ENCODE measurements at places on chromosomes 6 and 20.

- peak; percentile 28 for DNase-seq
Observed at GRCh38 chr6:126307849-126308248, 32.1 kb upstream of the CENPW start.

- DNase-seq, result no peak
Observed at GRCh38 chr6:139325125-139325524, 33.3 kb upstream of the TXLNB start.

DNA sequence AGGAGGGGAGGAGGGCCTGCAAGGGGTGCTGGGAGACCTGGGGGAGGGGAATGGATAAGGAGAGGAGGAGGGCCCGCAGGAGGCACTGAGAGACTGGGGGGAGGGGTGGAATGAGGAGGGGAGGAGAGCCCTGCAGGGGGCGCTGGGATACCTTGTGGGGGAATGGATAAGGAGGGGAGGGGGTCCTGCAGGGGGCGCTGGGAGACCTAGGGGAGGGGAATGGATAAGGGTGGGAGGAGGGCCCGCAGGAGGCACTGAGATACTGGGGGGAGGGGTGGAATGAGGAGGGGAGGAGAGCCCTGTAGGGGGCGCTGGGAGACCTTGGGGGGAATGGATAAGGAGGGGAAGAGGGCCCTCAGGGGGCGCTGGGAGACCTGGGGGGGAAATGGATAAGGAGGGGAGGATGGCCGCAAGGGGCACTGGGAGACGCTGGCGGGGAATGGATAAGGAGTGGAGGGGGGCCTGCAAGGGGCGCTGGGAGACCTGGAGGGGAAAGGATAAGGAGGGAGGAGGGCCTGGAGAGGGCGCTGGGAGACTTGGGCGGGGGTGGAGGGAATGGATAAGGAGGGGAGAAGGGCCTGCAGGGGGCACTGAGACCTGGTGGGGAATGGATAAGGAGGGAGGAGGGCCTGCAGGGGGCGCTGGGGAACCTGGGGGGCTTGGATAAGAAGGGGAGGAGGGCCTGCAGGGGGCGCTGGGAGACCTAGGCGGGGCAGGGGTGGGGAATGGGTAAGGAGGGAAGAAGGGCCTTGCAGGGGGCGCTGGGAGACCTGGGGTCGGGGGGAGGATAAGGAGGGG is 1.3 kb upstream of the CTCFL start:
- no peak for DNase-seq

DNA sequence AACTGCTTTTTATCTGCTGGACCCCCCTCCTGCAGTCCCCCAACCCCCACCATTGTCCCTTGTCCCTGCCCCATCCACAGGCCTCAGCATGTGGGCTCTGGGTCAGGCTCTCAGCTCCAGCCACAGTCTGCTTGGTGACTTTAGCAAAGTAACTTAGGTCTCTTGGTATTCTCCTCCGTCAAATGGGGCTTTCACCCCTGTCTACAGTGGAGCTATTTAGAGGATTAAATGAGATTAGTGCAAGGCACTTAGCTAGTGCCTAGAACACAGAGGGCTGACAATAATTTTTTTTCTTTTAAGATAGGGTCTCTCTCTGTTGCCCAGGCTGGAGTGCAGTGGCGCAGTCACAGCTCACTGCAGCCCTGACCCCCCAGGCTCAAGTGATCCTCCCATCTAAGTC is 71.9 kb downstream of the TCP11 start:
- no peak for DNase-seq

DNA sequence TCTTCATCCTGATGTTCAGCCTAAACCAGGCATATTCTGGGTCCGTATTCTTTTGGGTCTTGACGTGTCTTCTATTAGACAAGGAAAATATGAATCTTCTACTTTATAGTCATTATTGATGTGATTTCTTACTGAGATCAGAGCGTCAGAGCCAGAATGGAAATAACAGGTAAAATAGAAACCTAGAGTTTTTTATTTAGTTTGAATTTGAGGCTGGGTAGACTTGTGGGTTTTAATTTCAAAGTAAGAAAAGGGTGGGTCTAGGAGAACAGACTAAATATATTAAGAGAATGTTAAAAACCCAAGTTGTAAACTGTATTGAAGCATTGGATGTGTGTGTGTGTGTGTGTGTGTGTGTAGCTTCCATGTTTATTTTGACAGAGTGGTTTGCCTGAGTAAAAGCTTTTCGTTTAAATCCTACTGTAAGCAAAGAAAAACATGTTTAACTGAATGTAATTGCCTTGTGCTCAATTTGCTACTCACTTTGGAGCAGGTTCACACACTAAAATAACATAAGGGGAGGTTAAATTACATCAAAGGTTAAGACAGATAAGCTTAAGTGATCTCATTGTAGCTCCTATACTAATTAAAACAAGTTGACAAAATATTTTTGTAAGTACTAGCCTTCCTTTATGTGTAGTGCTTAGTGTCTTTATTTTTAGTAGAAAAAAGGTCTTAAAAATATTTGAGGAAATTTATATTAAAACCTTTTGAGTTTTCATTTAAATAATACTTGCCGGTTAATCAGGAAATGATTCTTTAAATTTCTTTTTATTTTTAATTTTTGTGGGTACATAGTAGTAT is 17.4 kb downstream of the HECA start:
- DNase-seq, result no peak

- DNase-seq, result no peak
Observed at GRCh38 chr6:6395581-6396197, 75.2 kb upstream of the F13A1 start.

DNA sequence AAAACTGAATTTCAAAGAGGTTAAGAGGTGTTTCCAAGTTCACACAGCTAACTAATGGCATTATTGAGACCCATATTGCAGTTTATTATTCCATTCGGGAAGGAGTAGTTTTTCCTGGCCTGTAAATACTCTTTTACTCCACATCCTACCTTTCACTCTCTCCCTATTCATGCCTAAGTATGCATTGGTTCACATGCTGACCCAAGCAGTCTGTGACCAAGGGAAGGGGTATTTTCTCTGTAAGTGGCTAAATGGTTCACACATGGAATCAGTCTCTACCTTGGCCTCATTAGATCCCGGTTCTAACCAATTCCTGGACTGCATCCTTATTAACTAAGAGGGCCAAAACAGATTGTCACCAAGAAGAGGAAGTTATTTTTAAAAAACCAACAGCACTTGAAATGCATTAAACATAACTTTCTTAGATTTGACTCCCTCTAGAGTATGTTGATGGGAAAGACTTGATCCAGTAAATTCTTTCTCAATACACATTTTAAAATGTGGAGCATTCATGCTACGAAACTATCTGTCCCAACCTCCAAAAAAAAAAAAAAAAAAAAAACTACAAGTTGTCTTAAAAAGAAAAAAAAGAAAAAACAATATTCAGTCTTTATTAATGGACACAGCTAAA is 17.8 kb upstream of the RSPO3 start:
- DNase-seq, result no peak

DNA sequence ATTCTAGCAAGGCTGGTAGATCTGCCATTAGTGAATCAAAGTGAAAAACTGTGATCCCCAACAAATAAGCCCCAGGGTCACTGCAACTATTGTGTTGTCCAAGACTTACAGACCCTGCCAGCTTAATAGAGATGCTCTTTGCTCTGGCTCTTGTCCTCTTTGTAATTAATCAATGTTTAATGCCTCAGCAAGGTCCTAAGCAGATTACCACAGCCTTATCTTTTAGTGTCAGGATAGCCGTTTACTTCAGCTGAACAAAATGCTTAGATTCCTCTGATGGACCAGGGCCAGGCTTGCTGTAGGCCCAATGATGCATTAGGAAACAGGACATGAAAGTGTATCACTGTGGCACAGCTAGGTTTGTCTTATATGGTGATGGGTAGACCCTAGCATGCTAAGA is 353.3 kb downstream of the HACE1 start:
- no peak for DNase-seq

GRCh38 chr6:22361576-22361975 is 64.7 kb upstream of the PRL start:
- no peak for DNase-seq

DNA sequence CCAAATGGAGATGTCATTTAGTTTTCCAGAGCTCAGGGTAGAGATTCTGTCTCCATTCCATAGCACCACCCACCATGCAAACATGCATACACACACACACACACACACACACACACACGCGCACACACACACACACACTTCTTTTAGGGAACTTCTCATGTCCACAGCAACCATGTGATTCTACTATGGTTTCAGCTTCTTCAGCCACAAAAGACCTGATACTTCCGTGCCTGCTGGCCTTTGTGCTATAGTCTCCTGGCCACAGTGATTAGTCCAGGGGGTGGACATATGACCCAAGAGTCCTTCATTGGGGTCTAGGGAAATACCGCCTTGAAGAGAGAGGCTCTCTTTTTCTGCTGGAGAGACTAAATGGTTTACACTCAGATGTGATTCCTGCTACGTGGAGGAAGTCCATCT is 53.5 kb downstream of the CARMIL1 start:
- no peak for DNase-seq

GRCh38 chr6:63140692-63141318 is 70.5 kb upstream of the FKBP1C start:
- DNase-seq, result no peak

- no peak for DNase-seq
Observed at GRCh38 chr6:501891-502601, 110.5 kb downstream of the IRF4 start.

- no peak for DNase-seq
Observed at GRCh38 chr6:139368661-139369060, 5.8 kb downstream of the CITED2 start.

- no peak for DNase-seq
Observed at GRCh38 chr20:21228511-21228910, 74.6 kb upstream of the XRN2 start.

DNA sequence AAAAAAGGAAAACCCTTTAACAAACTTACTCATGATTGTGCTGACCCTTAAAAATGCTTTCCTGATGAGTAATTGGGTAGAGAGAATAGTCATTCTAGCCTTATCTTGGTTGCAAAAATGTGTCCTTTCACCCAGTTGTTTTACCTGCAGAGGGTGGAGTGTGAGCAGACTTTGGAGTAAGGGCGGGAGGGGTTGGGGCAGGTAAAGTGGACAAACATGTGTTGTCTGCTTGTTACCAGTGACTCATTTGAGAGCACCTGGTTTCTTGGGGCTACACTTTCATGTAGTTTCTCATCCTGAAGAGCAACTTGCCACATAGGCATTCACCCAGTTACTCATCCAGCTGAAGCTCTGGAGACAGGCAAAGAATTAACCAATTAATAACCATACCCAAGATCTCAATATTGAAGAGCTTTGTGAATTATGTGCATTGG is 121.1 kb downstream of the TNFRSF21 start:
- DNase-seq, result no peak

DNA sequence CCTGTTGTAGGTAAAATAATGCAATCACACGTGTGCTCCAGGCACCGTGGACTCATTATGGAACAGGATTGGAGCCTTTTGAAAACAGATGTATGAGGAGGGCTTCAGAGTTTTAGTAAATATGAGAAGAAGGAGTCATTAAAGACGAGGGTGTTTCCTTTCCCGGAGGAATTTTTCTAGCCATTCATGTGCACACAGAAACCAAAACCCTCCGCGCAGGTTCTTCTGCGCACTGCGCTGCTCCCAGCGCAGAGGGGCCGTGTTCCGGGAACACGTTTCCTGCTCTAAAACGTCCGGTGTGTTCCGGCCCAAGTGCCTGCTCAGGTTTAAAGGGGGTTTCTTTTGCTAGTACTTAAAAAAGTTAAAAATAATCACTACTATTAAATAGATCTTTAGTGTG is 11.6 kb downstream of the GPR31 start:
- DNase-seq, result no peak

- DNase-seq, result peak; percentile 78
Observed at GRCh38 chr20:54624706-54625390, 149.5 kb downstream of the DOK5 start.

GRCh38 chr6:107636486-107636885 is 146.6 kb downstream of the SOBP start:
- no peak for DNase-seq

GRCh38 chr6:127792616-127793015 is 108.2 kb downstream of the THEMIS start:
- no peak for DNase-seq

- DNase-seq, result no peak
Observed at GRCh38 chr6:491233-491632, 99.7 kb downstream of the IRF4 start.

DNA sequence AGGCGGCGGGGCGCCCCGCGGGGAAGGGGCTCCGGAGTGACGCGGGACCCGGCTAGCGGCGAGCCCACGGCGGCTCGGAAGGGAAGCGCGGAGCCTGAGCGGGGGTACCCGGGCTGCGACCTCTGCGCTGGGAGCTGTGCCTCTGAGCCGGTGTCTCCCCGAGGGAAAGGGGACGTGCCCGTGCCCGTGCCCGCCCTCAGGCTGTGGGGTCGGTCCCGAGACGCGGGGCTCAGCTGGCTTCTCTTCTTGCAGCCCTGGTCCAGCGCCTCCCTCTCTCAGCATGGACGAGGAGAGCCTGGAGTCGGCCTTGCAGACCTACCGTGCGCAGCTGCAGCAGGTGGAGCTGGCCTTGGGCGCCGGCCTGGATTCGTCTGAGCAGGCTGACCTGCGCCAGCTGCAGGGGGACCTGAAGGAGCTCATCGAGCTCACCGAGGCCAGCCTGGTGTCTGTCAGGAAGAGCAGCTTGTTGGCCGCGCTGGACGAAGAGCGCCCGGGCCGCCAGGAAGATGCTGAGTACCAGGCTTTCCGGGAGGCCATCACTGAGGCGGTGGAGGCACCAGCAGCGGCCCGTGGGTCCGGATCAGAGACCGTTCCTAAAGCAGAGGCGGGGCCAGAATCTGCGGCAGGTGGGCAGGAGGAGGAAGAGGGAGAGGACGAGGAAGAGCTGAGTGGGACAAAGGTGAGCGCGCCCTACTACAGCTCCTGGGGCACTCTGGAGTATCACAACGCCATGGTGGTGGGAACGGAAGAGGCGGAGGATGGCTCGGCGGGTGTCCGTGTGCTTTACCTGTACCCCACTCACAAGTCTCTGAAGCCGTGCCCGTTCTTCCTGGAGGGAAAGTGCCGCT is 686 bp downstream of the ZGPAT start:
- no peak for DNase-seq

- DNase-seq, result no peak
Observed at GRCh38 chr6:77561768-77562314, 91.0 kb upstream of the MEI4 start.

DNA sequence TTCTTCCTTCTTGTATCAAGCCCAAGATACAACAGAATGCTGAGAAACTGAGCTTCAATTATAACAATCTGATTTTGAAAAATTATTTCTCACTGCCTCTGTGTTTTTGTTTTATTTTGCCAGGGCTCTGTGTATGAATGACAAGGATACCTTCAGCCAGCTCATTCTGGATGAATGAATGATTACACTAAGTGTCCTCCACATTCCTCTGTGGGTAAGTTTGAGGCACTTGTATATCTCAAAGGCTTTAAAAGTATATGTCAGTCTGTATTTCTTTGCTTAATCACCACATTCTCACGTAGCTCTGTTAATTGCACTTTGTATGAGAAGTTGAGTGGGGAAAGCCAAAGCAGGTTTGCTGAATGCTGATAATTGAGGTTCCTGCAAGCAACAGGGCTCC is 95.1 kb downstream of the TIAM2 start:
- DNase-seq, result no peak

- DNase-seq, result no peak
Observed at GRCh38 chr6:53635322-53635721, 30.2 kb downstream of the KLHL31 start.
